ENCODE measurements at places on chromosomes 13 and 19.

- no peak for DNase-seq
Observed at GRCh38 chr13:92463134-92463533, 763.5 kb upstream of the GPC6 start.

DNA sequence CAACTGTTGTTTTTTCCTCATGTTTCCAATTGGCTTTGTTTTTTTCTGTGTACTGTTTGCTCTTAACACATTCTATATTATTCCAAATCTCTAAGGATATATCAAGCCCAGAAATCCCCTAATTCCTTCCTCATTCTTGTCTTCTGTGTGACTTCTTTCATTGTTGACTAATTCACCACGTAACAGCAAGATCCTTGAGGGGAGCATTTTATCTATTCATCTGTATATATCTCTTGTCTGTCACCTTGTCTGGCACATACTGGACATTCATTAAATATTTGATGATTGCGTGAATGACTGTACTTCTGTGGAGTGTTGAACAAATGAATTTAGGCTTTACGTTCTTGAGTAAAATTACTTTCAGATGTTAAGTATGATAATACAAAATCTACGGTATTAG is 44.8 kb upstream of the OLFM4 start:
- no peak for DNase-seq

- no peak for DNase-seq
Observed at GRCh38 chr13:114097893-114098688, 34.3 kb downstream of the RASA3 start.

DNA sequence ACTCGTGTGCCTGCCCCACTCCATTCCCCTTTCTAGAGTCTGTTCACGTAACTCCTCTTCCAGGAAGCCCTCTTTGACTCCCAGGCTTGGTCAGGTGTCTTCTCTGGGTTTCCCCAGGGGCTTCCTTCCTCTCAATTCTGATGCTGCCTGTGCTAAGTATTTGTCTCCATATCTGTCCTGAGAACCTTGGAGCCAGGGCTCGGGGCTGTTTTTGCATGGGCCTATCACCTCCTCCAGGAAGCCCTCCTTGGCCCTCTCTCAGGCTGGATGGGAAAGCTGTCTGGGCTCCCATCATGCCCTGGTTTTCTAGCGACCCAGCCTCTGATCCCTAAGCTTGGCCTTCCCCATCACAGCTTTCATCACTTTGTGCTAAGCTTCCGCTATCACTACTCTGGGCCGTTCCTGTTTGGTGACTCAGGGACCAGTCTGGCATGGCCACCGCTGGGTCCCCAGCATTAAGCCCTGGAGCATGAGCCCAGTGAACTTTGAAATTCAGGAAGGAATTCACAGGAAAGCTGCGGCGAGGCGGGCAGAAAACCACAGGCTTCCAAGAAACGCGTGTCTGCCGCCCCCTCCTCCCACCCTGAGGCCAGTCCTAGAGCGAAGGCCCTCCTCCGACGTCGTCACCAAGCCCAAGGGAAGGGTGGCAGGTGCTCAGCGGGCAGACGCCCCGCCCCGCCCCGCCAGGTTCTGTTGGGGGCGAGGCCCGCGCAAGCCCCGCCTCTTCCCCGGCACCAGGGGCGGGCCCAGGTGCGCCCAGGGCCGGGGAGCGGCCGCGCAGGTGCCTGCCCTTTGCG is 486 bp upstream of the SPINT2 start:
- DNase-seq, result peak; percentile 76

- DNase-seq, result peak; percentile 1
Observed at GRCh38 chr13:53198017-53198416, 169.4 kb downstream of the OLFM4 start.

- no peak for DNase-seq
Observed at GRCh38 chr19:2820112-2820702, 539 bp downstream of the ZNF554 start.

All from NCI-H1436 treated with DMSO at 0.1 percent for 48 hours (cell line).